Endodermal cell (in vitro differentiated cells): ENCODE measurements at places on chromosomes 4 and X. TPM values are rescaled to one million over a fixed set of nuclear protein-coding genes. Genes with fewer than 3 reads are reported as not detected.

The CENPVL3 gene
- total RNA-seq, result 2.3 to 3.5 TPM (median 3.0 TPM) in 3 replicates

The POF1B gene
- not detected in 3 replicates for total RNA-seq

The CITED1 gene
- 0.40 and 0.93 TPM in 2 replicates for total RNA-seq

The PARM1 gene
- 1.1 and 1.6 TPM in 2 replicates for total RNA-seq
